Nasal cavity respiratory epithelium epithelial cell of viscerocranial mucosa (primary cell): ENCODE measurements at places on chromosomes 5 and 9. TPM values are rescaled to one million over a fixed set of nuclear protein-coding genes. Genes with fewer than 3 reads are reported as not detected.

The PCDHGC3 gene
- total RNA-seq, result 17.1 and 38.5 TPM in 2 replicates

The NCS1 gene
- total RNA-seq, result 24.6 and 50.8 TPM in 2 replicates

The UNC5A gene
- total RNA-seq, result not detected in 2 replicates

The IL3 gene
- not detected in 2 replicates for total RNA-seq

The TTC23L gene
- total RNA-seq, result under 0.01 and 0.07 TPM in 2 replicates
